NCI-H1694 (cell line): ENCODE measurements at places on chromosomes 3 and 15.

DNA sequence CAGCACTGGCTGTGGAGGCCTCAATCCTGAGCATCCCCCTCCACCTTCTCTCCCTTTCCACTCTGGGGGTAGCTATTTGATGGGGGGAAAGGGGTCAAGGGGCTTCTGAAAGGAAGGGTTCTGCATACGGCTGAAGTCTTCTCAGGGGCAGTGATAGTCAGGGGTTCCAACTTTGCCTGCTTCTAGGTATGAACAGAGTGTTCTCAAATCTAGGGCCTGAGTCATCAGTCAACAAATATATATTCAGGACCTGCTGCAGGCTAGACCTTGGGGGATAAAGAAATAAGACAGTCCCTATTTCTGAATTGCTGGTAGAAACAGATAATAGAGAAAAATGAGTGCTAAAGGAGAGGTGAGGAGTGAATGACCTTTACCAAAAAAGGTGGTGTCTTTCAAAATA lies 12.8 kb downstream of the RGMA start:
- no peak for DNase-seq

- DNase-seq: no peak
Observed at GRCh38 chr3:101643861-101644613, 32.9 kb downstream of the ZBTB11 start.

DNA sequence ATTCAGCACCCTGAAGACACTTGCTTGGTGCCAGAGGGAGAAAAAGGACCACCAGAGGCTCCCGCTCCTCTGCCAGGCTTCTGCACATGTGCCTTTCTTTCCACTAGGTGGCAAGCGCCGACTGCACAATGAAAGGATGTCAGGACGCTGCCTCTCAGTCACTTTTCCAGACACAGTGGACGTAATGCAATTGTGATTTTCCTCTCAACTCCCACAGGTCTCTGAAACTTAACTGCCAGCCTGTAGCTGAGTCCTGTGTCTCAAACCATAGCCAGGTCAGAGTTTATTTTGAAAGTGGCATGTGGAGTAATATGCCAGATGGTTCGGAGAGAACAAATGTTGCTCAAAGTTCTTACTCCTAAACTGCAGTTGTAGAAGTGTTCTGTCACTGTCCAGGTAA lies 162.9 kb downstream of the ITPR1 start:
- DNase-seq: peak; percentile 10

GRCh38 chr3:59192473-59192872 lies 142.6 kb upstream of the CFAP20DC start:
- no peak for DNase-seq

GRCh38 chr3:140552403-140552802 lies 125.5 kb upstream of the TRIM42 start:
- no peak for DNase-seq

- no peak for DNase-seq
Observed at GRCh38 chr3:25423780-25424588, 4.1 kb upstream of the RARB start.

GRCh38 chr3:170689893-170690660 lies 104.2 kb upstream of the SLC7A14 start:
- DNase-seq: peak; percentile 16

DNA sequence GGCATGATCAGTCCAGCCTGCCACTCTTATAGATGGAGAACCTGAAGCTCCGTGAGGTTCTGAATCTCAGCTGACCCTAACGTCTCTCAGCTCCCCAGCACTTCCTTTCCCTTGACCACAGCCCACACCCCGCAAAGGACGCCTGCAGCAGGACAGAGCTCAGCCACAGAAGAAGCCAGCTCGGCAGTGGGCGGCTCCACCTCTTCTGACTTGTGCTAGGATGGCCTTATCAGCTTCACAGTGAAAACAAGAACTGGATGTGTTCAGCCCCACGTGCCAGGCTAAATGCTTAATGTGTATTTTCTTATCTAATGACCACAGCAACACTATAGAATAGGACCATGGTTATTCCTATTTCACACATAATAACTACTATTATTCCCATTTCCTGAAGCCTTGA lies 127.6 kb downstream of the ARNT2 start:
- DNase-seq: no peak

- DNase-seq: no peak
Observed at GRCh38 chr3:152899306-152899705, 64.4 kb downstream of the P2RY1 start.

GRCh38 chr3:3134750-3135448 lies 8.2 kb downstream of the TRNT1 start:
- DNase-seq: no peak

GRCh38 chr15:38300395-38300794 lies 47.8 kb downstream of the SPRED1 start:
- no peak for DNase-seq

DNA sequence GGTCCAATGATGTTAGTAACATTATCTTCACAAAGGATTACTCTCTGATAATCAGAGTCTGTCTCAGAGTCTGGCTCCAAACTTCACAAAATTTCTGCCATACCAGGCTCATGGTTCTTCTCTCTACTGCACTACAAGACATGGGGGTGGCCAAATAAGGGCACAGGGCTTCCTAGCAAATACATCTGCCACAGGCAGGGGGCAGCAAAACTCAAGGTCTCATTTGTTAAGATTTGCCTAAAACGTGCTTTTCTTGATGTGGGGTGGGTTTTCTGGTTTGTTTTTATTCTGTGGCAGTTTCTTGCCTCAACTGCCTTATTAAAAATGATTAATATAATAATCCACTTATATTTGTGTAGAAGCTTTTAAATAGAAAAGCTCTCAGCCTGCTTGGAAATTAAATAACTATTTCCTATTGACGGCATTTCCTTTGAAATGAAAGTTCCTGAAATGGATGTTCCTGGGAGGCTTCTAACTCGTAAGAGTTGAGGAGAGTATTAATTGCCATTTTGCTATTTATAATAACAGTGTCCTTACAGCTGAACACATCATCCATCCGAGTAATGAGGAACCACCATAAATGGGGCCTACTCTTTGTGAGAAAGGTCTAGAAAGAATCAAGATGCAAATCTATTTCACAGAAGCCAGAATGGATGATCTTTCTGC lies 53.8 kb downstream of the SST start:
- DNase-seq: peak; percentile 22

GRCh38 chr15:31228980-31229826 lies 97.4 kb upstream of the KLF13 start:
- no peak for DNase-seq

GRCh38 chr15:77633134-77633912 lies 611 bp upstream of the LINGO1 start:
- peak; percentile 20 for DNase-seq

DNA sequence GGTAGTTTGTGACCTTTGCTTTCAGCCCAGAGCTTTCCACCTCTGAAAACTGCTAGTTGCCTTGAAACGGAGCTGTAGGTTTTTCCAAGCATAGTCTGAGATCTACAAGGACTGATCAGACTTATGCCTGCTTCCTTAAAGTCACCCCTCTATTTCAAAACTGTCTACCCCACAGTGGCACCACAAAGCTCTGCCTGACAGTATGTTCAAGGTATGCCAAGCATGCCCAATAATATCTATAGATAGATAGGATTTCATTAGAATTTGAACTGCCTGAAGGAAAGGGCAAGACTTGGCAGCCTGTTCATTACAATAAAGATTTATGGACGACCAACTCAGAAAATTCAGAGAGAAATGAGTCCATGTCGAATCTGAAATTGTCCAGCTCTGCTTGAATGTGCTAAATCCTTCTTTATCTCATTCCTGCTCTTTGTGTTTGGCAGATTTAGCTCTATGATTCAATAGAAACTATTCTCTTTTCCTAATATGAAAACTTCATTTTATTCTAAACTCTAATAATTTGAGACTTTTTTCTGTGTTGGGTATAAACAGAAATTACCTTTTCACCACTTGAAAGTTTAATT lies 227.6 kb upstream of the TBC1D5 start:
- DNase-seq: no peak

- DNase-seq: peak; percentile 43
Observed at GRCh38 chr3:197881270-197881969, 68.6 kb upstream of the RPL35A start.

GRCh38 chr3:81760924-81761903 lies at the start of gene GBE1:
Gene GBE1, minus strand, starts transcription at chr3:81761645. Its CDS starts 128 bp downstream, at chr3:81761517.
- peak; percentile 48 for DNase-seq

- no peak for DNase-seq
Observed at GRCh38 chr15:31444844-31445243, 118.2 kb downstream of the KLF13 start.

DNA sequence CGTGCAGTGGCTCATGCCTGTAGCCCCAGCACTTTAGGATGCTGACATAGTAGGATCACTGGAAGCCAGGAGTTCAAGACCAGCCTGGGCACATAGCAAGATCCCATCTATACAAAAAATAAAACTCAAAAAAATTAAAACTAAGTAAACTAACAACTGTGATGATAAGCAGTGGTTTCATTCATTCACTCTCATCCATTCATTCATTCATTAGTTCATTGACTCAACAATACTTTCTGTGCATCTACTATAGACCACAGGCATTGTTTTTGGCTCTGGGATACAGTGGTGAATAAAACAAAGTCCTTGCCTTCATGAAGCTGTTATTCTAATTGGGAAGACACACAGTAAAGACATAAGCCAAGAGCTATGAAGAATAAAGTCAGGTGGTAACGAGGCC lies 7.5 kb upstream of the TMEM212 start:
- no peak for DNase-seq

DNA sequence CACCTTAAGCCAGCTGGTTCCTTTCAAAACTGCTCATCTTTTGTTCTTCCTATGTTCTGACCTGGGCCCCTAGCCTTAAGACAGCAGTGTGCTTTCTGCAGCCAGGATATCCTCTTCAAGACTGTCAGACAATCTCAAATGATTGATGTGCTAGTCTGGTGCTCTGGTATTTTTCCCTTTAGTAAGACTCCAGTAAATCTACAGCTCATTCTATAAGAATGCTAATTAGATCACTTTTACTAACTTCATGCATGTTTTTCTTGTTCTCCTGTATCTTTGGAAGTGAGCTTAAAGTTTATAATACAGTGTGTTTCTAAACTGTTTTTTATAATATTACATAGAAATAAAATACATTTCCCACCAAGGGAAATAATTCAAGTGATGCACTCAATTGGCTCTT lies 220.9 kb upstream of the NANOGP8 start:
- DNase-seq: no peak

- DNase-seq: no peak
Observed at GRCh38 chr3:52429779-52430415, 15.0 kb downstream of the SEMA3G start.

DNA sequence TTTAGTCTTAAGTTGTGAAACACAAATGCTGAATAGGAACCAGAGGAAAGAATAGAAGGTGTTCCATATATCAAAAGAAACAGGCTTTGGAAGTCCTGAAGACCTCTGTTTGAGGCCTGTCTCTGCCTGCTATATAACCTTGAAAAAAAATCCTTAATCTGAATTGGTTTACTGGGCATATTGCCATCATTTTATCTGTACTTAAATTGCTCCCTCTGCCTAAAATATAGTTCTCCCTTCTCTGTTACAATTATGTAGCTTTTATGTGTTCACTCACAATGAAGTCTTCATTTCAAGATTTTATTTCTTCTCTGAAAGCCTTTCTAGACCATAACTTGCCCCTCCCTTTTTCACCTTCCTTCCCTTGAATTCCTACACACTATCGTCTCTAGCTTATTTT lies 21.2 kb downstream of the ARL13B start:
- no peak for DNase-seq

GRCh38 chr15:66768987-66769386 lies 67.0 kb downstream of the SMAD6 start:
- DNase-seq: no peak

GRCh38 chr15:78229431-78230406 lies 4.6 kb downstream of the ACSBG1 start:
- DNase-seq: no peak

DNA sequence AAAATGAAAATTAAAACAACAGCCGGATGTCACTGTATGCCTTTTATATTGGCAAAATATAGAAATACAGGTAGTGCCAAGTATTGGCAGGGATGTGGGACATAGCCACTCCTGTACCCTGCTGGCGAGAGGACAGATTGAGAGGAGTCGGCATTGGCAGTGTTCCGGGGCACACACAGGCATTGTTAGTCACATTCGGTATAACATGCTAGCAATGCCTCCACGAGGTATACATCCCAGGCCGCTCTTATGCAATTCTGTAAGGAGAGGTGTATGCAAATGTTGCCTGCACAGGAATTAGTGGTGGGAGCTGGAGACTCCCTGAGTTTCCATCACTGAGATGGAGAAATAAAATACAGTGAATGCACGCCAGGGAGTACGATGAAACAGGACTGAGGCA lies 99.4 kb upstream of the DLG1 start:
- DNase-seq: no peak

- no peak for DNase-seq
Observed at GRCh38 chr3:71244826-71245488, 338.6 kb downstream of the FOXP1 start.

GRCh38 chr3:185549122-185549521 lies 3.3 kb downstream of the LIPH start:
- peak; percentile 13 for DNase-seq

DNA sequence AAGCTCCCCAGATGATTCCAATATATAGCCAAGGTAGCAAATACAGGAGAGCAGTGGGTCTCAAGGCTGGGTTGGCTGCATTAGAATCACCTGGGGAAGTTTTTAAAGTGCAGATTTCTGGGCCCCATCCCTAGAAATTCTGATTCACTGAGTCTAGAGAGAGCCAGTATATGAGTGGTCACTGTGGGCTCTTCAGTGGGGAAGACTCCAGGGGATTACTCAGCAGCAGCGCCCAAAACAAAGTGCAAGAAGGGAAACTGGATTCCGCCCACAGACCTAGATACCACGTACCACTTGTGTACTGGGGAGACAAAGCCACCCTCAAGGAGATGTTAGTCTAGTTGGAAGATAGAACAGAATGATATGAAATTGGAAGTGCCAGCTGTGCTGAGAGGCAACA lies 40.0 kb downstream of the NME9 start:
- no peak for DNase-seq

DNA sequence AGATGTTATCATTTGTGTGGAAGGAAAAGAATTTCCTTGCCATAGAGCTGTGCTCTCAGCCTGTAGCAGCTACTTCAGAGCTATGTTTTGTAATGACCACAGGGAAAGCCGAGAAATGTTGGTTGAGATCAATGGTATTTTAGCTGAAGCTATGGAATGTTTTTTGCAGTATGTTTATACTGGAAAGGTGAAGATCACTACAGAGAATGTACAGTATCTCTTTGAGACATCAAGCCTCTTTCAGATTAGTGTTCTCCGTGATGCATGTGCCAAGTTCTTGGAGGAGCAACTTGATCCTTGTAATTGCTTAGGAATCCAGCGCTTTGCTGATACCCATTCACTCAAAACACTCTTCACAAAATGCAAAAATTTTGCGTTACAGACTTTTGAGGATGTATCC lies 15.1 kb downstream of the KLHL24 start:
- no peak for DNase-seq

DNA sequence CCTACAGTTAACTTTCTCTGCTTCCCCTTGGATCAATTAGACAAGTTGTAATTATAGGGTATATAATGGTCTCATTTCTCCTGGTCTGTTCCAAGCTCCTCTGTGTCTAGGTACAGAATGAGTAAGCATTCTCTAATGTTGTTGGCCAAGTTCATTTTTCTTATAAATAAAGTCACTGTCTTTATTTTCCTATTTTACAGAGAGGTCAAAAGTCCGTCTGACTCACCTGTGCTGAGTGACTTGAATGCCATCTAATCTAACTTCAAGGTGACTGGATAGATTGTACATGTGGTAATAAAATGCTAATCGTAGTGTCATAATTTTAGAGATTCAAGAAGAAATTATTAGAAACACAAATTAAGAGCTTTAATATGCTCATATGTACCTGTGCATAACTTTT lies 500.2 kb downstream of the PDCD6IP start:
- DNase-seq: no peak

- DNase-seq: no peak
Observed at GRCh38 chr3:162195147-162195546, 698.5 kb downstream of the OTOL1 start.

GRCh38 chr3:157235291-157235690 lies 75.3 kb upstream of the CCNL1 start:
- no peak for DNase-seq
